H54 (cell line): ENCODE measurements at places on chromosomes 11 and 22.

DNA sequence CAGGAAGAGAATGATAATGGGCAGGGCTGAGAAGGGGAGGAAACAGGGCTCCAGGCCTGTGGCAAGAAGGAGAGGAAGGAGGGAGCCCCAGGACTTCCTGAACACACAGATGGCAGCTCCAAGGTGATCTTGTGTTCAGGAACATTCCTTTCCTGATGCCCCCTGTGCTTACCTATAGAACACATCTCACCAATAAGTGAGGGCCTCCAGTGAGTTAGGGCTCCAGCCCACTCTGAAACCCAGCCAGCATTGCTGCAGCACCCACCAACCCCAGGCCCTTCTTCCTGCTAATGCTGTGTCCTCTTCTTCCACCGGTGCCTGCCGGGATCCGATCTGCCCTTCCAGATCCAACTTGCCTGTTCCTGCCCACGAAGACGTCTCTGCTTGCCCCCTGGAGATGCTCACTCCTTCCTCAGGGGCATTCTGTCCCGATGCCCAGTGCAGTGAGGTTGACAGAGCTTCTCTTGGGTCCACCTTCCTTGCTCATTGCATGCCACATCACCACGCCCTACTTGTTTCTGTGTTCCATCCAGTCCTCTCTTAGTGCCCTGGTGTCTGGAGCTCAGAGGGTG is 17.4 kb downstream of the ANKK1 start:
- no peak for DNase-seq

GRCh38 chr11:108286956-108287355 is 64.1 kb downstream of the ATM start:
- DNase-seq = no peak

GRCh38 chr22:44351037-44351436 is 38.3 kb upstream of the SHISAL1 start:
- DNase-seq = no peak

GRCh38 chr11:69360606-69361005 is 66.7 kb downstream of the MYEOV start:
- no peak for DNase-seq

DNA sequence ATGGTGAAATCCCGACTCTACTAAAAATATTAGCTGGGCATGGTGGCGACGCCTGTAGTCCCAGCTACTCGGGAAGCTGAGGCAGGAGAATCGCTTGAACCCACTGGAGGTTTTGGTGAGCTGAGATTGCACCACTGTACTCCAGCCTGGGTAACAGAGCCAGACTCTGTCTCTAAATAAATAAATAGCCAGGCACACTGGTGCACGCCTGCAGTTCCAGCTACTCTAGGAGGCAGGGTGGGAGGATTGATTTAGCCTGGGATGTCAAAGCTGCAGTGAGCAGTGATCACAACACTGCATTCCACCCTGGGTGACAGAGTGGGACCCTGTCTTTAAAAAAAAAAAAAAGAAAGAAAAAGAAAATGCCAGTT is 17.4 kb downstream of the SUSD2 start:
- no peak for DNase-seq

GRCh38 chr11:119134389-119134978 is 13.1 kb downstream of the HINFP start:
- DNase-seq = no peak

GRCh38 chr11:120713296-120713695 is 201.7 kb downstream of the GRIK4 start:
- no peak for DNase-seq

DNA sequence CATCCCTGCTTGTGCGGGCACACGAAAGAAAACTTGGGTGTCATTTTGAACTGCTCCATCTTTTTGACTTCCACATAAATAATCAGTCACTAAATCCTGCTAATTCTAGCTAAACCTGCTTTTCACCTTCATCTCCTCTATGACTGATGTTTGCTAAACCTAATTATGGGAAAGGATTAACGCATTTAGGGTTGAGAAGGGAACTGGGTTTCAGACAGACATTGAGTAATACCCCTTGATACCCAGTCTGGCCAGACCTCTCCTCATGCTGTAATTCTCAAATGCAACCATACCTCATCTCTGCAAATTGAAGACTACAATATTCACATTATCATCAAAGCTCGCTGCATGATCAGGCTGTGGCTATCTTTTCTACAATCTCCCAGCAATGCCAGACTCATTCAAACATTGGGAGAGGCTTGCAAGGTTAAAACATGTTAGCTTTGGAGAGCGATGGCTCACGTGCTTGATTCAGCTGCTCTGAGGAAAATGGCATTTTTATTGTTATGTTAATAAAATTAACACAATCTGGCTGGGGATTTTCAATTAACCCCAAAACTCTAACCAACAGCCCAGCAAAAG is 2.4 kb downstream of the HPS4 start:
- no peak for DNase-seq

GRCh38 chr11:72930008-72930407 is 115.8 kb downstream of the ATG16L2 start:
- DNase-seq = no peak

DNA sequence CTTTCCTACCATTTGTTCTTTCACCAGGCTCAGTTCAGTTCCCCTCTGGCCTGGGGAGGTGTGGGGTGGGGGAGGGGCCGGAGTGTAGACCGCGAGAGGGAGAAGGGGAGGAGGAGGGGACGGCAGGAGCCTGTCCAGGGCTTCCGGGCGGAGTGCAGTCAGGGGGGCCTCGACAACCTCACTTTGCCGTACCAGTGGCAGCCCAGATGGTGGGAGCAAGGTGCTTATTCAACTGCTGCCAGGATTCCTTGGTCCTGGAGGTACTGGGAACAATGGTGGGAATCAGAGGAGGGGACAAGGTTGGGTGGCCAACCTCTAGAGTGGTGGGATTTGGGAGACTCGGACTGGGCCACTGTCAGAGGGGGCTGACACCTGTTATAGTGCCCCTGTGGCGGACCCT is 1.2 kb downstream of the BACE1 start:
- DNase-seq = no peak

DNA sequence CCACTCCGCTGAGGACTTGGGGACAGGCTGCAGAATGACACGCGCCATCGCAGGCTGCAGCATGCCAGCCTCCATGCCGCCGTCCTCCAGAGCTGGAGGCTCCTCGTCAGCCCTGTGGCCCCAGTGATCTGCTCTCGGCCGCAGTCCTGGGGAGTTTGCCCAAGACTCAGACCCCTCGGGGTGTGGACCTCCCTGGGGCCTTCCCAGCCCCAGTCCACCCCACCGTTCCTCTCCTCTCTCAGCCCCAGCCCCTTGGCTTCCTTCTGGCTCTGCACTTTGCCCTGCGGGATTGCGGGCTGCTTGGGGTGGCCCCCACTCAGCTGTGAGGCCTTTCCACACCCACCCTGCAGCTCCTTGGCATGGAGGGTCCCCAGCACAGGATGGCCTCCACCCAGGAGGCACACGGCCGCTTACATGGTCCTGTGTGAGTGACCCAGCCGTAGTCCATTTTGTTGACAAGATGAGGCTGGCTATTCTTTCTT is 414.9 kb downstream of the TBC1D22A start:
- no peak for DNase-seq

DNA sequence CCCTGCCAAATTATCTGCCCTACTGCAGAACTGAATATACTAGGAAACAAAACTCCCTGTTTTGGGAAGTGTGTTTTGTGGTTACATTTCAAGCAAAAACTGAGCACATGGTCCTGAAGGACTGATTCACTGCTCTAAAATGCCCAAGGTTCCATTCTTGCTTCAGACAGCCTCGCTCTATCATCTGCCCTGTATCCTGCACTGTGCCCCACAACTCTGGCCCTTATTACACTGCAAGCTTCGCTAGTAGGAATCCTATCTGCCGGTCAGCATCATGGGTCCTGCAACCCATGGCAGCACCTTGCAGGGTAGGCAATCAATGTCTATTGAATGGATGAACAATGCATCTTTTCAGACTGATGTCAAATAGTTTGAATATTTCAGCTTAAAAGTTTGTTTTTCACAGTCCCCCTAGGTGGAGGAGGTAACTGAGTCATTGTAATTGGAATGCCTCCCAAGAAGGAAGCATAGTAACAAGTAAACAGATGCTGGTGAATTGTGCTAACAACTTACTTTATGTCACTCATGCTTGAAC is 21.3 kb downstream of the LAYN start:
- peak; percentile 25 for DNase-seq

GRCh38 chr11:35084817-35085440 is 54.0 kb upstream of the CD44 start:
- no peak for DNase-seq

DNA sequence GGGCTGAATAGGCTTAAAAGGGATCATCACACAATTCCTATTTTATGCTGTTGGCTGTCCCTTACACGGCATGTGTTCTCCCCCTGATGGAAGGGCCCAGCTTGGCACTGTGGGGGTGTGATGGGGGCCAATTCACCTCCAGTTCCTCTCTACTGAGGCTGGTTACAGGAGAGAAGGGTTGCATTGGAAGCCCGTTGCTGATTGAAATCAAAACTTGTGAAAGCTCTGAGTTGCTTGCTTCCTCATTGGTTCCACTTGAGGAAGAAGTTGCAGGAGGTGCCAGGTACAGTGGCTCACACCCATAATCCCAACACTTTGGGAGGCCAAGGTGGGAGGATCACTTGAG is 13.3 kb upstream of the PRG2 start:
- DNase-seq = no peak

DNA sequence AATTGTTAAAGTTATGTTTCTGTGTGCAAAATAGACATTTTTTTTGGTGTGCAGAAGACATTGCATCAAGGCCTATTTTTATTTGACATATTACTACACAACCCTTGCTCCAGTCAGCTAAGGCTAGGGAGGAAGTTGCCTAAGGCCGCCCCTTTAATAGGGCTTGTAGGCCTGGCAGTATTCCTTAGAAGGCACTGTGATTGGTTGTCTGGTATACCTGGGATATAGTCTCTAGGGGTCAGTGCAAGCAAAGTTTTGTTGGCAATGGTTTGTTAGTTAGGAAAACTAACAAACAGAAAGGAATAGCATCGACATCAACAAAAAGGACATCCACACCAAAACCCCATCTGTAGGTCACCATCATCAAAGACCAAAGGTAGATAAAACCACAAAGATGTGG is 16.9 kb downstream of the CCDC15 start:
- no peak for DNase-seq

- DNase-seq = no peak
These were observed 538.5 kb downstream of the INSC start for GRCh38 chr11:15653191-15653710.

DNA sequence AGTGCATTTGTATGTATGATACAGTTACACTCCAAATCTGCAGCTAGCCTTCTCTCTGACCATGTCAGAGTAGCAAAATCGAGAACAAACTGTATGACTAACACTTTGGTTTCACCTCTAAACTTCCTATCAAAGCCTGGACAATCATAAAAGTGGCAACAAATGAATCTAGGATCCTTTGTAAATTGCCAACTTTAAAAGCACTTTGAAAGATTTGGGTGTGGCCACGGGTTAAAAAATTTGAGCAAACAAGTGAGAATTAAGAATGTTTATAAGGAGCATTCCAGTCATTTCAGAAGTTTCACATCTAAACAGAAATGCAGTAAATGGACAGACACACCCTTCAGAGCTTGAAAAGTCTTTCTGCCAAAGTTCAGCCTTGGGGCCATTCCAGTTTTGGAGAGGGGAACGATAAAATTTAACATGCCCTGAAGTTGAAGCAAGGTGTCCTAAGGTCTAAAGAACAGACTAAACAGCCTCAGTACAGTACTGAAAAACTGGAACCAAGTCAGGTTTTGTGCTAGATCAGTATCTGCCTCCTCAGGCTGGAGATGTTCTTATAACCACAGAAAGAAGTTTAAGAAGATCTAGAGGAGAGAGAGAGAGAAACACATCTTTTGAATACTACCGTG is 181.9 kb upstream of the BDNF start:
- no peak for DNase-seq

GRCh38 chr22:29992341-29993275 is 87.7 kb upstream of the HORMAD2 start:
- no peak for DNase-seq

GRCh38 chr11:96424693-96425092 is 34.9 kb downstream of the JRKL start:
- DNase-seq = no peak

GRCh38 chr11:69169479-69169878 is 13.7 kb downstream of the SMIM38 start:
- DNase-seq = no peak
